ENCODE measurements at places on chromosomes 4 and X. TPM values are rescaled to one million over a fixed set of nuclear protein-coding genes. Genes with fewer than 3 reads are reported as not detected.

SRPX gene
- polyA plus RNA-seq, result 18.7 TPM

PF4V1 gene
- 0.49 TPM for polyA plus RNA-seq

PCSK1N gene
- 3.9 TPM for polyA plus RNA-seq

CORIN gene
- 4.4 TPM for polyA plus RNA-seq

IL3RA gene
- 11.7 TPM for polyA plus RNA-seq

SATL1 gene
- 0.39 TPM for polyA plus RNA-seq

PALLD gene
- polyA plus RNA-seq, result 191 TPM

TRMT10A gene
- 15.4 TPM for polyA plus RNA-seq

SUPT20HL1 gene
- not detected for polyA plus RNA-seq

NMU gene
- polyA plus RNA-seq, result 30.0 TPM

EPHA5 gene
- 0.40 TPM for polyA plus RNA-seq

TCEAL5 gene
- 12.0 TPM for polyA plus RNA-seq

DNA sequence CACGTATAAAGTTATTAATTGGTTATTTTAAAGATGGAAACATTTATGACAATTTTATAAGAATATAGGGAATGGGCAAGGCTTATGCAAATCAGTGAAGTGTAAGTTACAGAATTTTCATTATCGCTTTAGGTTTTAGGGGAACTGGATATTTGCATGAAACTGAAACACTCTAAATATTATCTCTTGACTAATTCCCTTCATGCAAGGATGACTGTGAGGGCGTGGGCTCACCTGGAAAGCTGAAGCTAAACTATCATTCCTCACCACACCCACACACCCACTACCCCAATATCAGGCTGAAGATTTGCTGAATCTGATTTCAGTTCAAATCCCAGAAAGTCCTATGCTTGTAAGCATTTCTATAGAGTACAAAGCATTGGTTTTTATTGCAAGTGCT lies 81.7 kb upstream of the ARHGAP24 start:
- no peak for DNase-seq

DNA sequence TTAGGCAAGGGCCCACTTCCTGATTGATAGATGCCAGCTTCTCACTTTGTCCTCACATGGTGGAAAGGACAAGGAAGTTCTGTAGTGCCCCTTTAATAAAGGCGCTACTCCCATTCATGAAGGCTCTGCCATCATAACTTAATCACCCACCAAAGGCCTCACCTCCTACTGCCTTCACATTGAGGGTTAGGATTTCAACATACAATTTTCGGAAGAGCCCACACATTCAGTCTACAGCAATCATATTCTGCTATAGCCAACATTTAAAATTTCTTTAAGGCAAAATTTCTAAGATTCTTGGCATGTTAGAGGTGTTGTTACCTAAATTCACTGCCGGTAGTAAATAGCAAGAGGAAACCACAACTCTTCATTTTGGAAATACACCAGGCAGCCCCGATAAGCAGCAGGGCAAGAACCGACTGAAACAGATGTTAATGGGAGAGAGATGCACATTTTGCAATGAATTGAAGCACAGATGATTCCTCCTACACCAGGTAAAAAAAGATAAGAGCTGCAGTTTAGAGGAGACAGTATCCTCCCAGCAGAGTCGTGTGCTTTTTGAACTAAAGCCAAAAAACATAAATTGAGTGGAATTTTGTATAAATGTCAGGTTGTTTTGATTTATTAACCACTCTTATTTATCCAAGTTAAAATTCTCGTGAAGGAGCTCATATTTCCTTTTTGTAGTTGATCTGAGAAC lies 594.9 kb downstream of the KCTD8 start:
- no peak for DNase-seq

GRCh38 chrX:51795136-51795535 lies 51.9 kb downstream of the GSPT2 start:
- no peak for DNase-seq

DNA sequence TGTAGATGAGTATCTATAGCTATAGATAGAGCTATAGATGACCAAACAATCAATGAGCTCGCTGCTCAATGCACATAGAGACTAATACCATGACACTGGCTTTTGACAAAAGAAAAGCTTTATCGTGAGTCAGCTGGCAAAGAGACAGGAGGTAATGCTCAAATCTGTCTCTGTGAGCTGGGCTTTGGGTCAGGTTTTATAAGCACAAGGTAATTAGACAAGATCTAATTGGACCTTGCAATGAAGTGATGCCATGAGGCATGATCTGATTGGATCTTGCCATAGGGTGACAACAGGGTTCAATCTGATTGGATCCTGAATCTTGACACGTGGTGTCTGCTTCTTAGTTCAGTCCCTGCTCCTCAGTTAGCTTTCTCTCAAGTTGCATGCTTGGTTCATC lies 180.7 kb upstream of the MXRA5 start:
- no peak for DNase-seq

DNA sequence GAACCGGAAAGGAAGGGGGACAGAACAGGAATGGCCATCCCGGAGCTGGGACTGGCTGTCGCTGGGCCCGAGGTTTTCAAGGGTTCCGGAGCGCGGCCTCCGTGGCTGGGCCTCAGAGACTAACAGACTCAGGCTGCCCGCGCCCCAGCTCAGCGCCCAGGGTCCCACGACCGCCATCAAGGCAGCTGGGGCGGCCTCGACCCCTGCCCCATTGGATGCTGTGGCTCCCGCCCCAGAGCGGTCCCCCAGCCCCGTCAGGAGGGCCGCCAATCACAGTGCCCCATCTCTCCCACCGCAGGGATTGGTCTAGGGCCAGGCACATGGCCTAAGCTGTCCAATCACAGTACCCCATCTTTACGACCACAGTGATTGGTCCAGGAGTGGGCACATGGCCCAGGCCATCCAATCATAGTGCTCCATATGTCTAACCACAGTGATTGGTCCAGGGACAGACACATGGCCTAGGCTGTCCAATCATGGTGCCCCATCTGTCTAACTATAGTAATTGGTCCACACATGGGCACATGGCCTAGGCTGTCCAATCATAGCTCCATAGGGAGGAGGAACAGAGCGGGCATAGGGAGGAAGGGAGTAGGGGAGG lies 105.3 kb upstream of the NKX1-1 start:
- no peak for DNase-seq

DNA sequence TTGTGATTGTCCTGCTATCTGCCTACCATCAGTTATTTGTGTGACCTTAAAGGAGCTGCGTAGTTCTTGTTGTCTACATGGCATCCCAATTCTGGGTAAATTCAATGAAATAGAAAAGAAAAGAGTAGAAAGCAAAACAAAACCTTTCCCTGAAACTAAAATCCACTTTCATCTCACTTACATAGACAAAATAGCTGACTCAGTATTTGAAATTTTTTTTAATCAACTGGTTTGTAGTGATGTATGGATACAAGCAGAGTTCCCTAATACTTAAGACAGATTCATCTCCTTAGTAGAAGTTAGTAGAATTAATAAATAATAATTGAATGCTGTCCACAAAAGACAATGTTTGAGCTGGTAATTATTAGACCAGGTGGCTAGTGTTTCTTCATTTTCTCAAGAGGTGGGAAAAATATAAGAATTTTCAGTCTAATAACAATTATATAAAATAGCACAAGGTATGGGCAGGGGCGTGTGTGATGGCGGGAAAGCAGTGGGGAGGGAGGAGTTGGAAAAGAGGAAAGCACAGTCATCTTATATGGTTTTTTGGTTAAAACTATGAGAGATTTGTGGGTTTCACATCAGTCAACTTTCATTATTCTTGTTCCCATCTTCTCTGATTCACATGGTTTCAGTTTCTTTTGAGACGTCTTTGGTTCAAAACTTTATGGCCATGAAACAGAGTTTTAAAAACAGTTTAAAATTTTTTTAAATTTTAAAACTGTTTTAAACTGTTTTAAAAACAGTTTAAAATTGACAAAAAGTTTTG lies 275.2 kb downstream of the SPRY1 start:
- DNase-seq, result no peak

- no peak for DNase-seq
Observed at GRCh38 chr4:170497689-170498088, 407.9 kb upstream of the AADAT start.

- DNase-seq, result no peak
Observed at GRCh38 chrX:112147206-112147605, 64.6 kb upstream of the TRPC5 start.

- no peak for DNase-seq
Observed at GRCh38 chrX:13570261-13570605, 832 bp downstream of the EGFL6 start.

DNA sequence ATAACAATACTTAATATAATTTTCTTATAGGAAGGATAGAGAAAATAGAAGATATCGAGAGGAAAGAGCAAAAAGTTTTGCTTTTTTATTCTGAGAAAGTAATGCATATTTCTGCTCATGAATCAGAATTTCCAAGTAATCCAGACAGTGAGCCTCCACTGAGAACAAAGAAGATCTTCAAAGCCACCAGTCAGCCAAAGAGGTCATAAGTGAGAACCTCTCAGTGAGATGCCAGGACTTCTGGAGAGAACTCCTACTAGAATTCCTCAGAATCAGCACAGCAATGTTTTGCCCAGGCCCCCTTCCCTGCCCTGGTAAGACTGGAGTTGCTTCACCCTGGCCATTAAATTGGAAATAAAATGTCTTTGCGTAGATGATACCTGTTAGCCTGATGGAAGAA lies 254.4 kb upstream of the FAT4 start:
- DNase-seq, result no peak

- no peak for DNase-seq
Observed at GRCh38 chrX:10138726-10139125, 18.0 kb upstream of the CLCN4 start.

DNA sequence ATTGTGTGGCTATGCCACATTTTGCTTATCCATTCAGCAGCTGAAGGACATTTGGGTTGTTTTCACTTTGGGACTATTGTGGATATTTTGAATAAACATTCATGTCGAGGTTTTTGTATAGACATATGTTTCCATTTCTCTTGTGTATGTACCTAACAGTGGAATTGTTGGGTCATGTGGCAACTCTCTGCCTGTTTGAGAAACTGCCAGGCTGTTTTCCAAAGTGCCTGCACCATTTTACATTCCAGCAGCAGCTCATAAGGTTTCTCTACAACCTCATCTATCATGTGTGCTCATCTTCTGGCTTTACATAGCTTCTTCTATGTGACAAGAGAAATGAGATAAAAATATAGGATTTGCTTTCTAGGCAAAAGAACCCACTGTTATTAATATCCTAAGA lies 29.5 kb upstream of the TSPAN5 start:
- no peak for DNase-seq

DNA sequence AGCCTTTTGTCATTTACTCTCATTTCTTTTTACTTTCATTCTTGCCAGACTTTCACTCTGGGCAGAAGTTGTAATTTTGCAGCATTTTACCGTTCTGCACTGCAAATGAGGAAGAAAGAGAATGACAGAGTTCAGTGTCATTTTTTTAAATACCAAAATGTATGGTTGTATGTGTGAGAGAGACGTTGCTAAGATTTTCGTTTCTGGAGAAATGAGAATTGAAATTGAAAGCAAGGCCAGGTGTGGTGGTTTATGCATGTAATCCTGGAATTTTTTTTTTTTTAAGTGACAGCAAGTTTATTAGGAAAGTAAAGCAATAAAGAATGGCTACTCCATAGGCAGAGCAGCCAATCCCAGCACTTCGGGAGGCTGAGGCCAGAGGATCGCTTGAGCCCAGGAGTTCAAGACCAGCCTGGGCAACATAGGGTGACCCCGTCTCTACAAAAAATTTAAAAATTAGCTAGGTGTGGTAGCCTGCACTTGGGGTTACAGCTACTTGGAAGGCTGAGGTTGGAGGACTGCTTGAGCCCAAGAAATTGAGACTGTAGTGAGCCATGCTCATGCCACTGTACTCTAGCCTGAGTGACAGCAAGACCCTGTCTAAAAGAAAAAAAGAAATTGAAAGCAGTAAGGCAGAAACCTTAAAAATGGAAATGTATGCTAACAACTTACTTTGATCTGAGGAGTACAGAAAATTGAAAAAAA lies 12.9 kb downstream of the DCK start:
- DNase-seq, result no peak

DNA sequence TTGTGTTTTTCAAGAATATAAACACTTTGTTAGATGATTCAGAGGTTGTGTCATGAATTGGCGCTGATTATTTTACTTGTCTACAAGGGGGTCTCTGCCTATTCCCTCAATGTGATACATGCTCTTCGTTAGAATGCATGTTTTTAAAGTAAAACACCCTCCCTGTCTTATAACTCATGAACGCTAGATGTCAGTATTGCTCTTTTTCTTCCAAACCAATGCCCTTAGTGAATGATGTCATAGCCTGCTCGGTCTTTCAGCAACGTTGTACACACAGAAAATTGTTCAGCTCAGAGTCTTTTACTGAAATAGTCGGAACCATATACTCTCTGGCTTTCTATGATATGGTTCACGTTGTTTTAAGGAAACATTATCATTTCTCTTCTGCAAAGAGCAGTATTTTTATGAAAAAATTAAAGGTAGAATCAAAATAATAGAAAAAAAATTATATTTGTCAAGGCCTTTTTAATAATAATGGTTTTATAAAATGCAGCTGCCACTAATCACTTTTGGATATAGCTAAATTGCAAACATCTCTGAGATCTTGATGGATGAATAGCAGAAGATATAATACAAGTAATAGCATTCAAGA lies 292.9 kb downstream of the TLL1 start:
- DNase-seq, result peak; percentile 64

- DNase-seq, result no peak
Observed at GRCh38 chr4:38610966-38611431, 53.0 kb upstream of the KLF3 start.

GRCh38 chr4:140103676-140104075 lies 50.3 kb downstream of the MAML3 start:
- no peak for DNase-seq

DNA sequence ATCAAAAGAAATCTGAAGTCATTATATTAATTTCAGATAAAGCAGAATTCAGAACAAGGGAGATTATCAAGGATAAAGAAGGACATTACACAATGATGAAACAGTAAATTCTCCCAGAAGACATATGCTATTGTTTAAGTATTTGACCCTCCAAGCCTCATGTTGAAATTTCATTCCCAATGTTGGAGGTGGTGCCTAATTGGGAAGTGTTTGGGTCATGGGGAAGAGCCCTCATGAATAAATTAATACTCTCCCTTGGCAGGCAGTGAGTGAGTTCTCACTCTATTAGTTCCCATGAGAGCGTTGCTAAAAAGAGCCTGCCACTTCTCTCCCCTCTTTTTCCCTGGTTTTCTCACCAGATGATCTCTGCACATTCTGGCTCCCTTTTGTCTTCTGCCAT lies 249.9 kb upstream of the GRIA3 start:
- DNase-seq, result no peak

GRCh38 chrX:17591741-17592110 lies 145.6 kb upstream of the SCML1 start:
- DNase-seq, result no peak

GRCh38 chr4:26367811-26368210 lies 47.0 kb downstream of the RBPJ start:
- DNase-seq, result no peak

Measured in renal cortex interstitium (tissue), 15 donors.